Left lung (tissue), 14 donors: ENCODE measurements at places on chromosomes 13 and 19. TPM values are rescaled to one million over a fixed set of nuclear protein-coding genes. Genes with fewer than 3 reads are reported as not detected.

- DNase-seq = no peak
Observed at GRCh38 chr19:38678891-38679494, 31.5 kb downstream of the ACTN4 start.

DNA sequence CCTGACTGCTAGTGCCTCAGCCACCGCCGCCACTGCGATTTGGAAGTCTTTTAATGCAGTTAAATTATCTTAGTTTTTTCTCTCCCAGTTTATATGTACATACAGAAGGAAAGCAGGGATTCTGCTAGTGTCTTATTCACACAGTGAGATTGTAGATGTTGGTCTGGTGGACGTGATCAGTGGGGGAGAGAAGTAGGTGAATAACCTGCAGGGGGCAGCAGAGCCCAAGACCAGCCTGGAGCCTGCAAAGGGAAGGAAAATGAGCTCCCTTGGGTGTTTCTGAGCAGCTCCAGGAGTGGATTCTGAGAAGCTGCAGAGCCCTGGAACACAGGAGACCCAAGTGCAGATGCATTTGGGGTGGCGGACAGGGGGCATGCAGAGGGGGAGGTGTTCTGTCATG is 26.3 kb downstream of the ZNF844 start:
- peak; percentile 64 for DNase-seq

DNA sequence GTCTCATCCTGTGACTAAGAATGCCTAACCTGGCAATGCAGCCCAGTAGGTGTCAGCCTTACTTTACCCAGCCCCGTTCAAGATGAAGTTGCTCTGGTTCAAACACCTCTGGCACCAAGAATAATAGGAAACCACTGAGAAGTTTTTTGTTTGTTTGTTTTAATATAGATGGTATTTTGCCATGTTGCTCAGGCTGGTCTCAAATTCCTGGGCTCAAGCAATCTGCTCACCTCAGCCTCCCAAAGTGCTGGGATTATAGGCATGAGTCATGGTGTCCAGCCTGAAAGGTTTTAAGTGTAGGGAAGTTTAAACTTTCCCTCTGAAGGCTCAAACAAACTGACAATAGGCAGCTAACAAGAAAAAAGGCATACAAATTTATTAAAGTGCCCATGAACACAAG is 51.2 kb upstream of the ABCC4 start:
- DNase-seq = no peak

DNA sequence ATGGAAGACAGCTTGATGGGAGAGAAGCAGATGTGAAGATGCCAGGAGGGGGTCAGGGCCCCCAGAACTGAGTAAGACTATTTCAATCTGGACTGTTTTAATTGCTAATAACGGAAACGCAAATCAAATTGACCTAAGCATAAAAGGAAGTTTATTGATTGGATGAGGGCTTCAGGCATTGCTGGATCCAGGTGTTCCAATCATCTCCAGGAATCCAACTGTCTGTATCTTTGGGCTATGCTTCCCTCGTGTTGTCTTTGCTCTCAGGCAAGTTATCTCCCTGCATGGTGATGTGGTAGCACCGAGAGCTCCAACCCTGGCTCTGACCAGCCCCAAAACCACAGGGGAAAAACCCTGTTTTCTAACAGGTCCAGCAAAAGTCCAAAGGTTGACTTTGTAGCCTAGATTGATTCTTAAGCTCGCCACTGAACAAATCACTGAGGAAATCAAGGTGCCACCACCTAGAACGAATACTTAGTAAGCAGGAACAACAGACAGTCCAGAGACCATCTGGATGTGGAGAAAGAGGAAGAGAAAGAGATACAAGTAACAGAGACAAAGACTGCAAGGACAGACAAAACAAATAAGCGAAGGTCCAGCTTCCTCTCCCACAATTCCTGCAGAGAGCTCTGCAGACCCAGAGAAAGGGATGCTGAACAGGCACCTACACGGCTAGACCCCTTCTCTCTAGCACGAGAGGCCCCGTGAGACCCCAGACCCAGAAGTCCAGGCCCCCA is 1.2 kb upstream of the C19orf81 start:
- DNase-seq = no peak

DNA sequence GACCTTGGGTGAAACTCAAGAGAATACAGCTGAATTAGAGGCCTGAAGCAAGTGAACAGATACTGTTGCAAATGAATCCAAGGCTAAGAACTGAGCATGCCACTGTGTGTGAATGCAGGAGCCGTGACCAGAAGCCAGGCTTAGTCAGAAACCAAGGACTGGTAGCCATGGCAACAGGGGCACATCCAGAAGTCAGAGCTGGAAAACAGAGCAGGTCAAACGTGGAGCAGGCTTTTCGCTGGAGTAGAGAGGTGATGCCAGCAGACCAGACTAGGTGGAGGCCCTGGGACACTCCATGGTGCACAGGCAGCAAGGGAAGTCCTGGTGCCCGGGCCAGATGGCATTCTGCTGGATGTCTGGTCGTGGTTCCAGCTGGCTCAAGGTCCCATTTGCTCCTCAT is 564.1 kb downstream of the PCDH9 start:
- peak; percentile 4 for DNase-seq

GRCh38 chr19:45038931-45039893 is at the start of gene CLASRP:
TSS of gene CLASRP (plus strand) at chr19:45039045. CDS start at chr19:45040213, 1,168 bp downstream.
- DNase-seq = peak; percentile 94

The C19orf67 gene
- polyA plus RNA-seq = 0.16 TPM
